ENCODE measurements at places on chromosomes 13 and 19.

GRCh38 chr13:31824705-31825517 is 85.6 kb downstream of the RXFP2 start:
- DNase-seq, result no peak

DNA sequence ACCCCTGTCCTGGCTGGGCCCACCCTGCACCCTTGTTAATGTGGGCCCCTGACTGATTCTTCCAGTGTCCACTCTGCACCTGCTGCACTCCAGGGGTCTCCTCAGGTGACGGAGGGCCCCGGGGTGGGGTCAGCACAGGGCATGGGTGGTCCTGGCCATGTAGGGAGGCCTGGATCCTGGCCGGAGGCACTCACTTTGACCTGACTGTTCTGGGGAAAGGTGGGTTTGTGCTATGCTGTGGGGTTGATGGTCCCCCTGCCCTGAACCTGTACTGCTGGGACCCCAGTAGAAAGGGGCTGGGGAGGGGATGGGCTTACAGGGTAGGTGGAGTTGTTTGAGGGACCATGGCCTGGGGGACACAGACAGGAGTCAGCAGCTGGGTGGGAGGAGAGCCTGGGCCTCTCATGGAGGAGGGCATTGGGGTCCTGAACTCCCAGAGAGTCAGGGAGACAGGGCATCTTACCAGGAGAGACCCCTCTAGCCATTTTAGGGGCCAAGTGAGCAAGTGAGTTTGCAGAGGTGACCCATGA is 25.8 kb upstream of the CEACAM1 start:
- DNase-seq, result no peak

GRCh38 chr13:89755729-89756492 is 1591.6 kb upstream of the MIR17HG start:
- no peak for DNase-seq

GRCh38 chr13:81498969-81499368 is 1158.0 kb upstream of the SPRY2 start:
- no peak for DNase-seq

- no peak for DNase-seq
Measured at GRCh38 chr13:35354285-35354684, 122.2 kb downstream of the MAB21L1 start.

DNA sequence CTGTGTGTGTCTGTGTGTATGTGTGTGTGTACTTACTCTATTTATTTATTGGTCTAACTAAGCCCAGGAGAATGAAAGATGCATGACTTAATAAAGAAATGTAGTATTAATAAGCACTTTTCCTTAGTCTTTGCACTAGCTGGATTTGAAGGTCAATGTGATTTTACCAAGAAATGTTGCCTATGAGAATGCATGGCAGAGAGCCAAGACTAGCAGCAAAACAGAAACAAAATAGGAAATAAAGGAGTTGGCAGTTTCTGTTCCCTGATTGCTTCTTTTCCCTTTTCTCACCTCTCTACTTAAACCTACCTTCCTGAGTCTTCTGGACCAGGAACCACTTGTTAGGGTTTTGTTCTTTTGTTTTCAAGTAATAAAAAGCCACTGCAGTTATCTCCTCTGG is 286.1 kb downstream of the KCTD12 start:
- DNase-seq, result no peak

DNA sequence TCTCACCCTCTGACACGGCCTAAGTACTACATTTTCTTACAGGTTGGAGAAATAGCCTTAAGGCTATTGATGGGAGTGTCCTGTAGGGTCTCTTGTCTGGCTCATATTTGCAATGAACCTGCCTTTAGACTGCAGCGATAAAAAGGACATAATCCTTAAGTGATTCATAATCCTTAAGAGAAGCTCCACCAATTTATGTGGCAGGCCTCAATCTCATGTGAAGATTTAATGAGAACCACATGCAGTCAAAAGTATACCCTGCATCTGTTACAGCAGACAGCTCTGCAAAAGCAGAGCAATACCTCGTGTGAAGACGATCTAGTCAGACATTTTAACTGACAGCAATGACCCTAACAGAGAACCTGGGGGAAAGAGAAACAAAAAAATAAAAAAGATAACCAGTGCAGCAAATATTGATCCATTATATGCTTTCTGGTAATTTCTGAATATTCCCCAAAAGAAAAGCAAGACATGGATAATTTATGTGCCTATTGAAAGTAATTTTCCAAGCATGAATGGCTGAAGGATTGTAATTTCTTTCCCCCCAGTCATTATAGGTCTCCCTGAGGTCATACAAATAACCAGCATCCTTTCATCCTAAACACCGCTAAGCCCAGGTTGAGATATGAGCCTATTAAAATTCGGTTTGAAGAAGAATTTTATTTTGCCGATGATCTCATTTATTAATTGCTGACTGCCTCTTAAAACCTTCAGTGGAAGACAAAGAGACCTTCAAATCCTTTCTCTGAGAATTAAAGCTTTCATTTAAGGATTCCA is 321.8 kb upstream of the NBEA start:
- DNase-seq, result no peak

- no peak for DNase-seq
Measured at GRCh38 chr19:5588441-5588840, 20.7 kb upstream of the TINCR start.

DNA sequence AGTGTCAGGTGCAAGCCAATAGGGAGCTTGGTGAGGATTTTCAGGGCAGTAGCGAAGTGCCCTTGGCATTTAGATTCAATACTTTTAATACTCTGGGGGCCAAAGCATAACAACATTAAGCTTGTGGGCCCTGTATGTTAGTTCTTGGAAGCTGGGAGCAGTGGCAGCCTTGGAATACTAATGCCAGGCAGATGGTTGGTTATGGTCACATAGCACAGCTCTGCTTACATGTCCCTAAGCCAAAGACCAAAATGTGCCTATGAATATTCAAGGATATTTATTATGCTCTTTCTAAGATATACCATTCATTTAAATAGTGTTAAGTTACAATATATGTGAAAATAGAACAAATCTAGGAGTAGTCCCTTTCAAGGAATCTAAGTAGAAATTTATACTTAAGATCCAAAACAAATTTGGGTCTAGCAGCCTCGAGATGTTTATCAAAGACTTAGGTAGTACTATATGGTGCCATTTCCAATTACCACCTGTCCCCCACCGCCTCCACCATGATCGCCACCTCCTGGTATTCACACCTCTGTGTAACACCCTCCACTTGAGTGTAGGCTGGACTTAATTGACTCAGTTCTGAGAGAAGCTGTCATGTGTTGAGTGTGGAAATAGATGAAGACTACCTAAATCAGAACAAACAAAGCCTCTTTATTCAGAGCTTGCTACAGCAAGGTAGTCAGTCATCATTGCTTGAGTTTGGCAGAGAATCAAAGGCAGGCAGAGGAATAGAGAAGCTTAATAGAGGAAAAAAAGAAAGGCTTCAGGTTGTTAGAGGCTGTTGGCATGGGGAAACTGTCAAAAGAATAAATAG is 261.0 kb downstream of the GPC5 start:
- DNase-seq, result no peak

GRCh38 chr13:30659980-30660379 is 42.3 kb downstream of the USPL1 start:
- DNase-seq, result no peak

DNA sequence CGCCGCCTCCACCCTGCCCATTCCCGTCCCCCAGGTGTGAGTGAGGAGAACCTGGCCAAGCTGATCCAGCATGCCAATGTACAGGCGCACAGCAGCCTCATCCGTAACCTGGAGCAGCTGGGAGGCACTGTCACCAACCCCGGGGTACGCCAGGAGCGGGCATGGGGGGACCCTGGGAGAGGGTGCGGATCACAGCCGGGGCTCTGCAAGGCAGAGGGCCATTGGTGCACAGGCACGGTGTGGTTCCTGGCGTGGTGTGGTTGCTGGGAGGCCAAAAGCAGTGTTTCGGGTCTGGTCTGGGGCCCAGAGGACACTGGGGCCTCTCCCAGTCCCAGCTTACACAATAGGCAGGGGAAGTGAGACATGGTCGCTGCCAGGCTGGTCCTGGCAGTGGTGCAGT is 8.3 kb downstream of the STXBP2 start:
- DNase-seq, result no peak

DNA sequence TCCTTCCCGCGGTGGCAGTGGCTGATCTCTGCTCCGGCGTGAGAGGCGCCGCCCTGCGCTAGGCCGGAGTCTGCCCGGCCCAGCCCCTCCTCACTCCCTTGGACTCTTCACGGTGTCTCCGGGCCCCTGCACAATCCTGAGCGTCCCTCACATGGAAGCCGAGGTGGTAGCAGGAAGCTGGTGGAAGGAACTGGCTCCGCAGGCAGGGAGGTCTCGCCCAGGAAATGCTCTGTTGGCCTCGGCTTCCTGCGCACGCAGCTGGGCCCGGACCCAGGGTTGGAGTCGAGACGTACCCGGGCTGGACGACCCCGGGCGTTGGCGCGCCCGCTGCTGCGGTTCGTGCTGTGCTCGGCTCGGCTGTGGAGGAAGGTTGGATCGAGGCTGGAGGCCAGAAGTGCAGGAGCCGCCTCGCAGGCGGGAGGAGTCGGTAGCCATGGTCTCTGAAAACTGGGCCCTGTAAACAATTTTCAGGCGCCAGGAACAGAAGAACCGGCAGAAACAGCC is 46.3 kb downstream of the ZNF724 start:
- no peak for DNase-seq

- no peak for DNase-seq
Measured at GRCh38 chr13:76644906-76645305, 241.3 kb downstream of the KCTD12 start.

DNA sequence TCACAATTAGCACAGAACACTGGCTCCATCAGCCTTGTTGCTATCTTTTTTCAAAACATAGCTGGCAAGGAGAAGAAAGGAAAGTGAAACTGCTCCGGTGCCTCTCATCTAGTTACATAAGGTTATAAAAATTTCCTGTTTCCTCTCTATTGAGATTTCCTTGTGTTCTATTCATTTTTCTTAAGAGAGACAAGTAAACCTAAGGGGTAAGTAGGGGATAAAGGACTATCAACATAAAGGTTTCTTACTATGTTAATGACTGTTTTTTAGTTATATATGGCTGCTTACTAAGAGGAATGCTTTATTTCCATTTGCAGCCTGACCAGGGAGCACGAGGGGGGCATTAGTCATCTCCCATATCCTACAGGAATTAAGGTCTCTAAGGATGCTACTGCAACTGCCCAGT is 73.2 kb upstream of the MLNR start:
- DNase-seq, result no peak

- DNase-seq, result no peak
Measured at GRCh38 chr13:64680739-64681138, 2549.4 kb downstream of the PCDH9 start.

DNA sequence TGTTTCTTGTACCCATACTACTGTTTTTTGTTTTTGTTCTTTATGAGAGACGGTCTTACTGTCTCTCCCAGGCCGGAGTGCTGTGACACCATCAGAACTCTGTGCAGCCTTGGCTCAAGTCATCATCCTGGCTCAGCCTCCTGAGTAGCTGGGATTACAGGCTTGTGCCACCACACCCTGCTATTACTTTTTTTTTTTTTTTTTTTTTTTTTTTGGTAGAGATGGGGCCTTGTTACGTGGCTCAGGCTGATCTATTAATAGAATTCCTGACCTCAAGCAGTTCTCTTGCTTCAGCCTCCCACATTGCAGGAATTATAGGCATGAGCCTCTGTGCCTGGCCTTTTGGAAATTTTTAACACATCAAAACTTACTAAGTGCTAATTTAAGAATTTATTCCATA is 2.9 kb upstream of the ZNF304 start:
- no peak for DNase-seq

- DNase-seq, result no peak
Measured at GRCh38 chr13:52459668-52460067, 4.4 kb downstream of the CKAP2 start.

DNA sequence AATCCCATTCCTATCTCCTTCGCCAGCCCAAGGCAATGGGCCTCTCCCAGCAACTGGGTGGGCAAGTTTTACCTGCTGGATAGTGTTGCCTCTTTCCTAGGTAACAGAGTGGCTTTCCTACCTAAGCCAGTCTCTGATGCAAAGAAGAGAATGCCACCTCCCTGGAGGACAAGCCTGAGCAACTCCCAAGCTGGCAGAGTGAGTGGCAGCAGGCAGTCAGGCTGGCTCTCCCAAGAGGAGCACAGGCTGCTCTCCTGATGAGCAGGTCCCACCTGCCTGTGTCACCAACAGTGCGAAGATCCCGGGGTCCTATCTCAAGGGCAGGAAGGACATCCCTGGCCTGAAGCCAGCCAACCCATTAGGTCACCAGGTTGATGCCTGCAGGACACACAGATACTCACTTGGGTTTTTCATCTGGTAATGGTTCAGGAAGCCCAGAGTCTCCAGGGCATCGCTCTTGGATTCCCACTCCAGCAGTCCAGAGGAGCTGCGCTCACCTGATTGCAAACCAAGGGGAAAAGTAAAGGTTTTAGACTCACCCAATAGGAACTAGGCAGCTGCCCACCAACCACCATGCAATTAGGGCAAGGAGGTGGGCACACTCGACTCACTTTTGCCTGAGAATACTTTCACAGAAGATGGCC is 5.5 kb upstream of the ECH1 start:
- DNase-seq, result no peak

DNA sequence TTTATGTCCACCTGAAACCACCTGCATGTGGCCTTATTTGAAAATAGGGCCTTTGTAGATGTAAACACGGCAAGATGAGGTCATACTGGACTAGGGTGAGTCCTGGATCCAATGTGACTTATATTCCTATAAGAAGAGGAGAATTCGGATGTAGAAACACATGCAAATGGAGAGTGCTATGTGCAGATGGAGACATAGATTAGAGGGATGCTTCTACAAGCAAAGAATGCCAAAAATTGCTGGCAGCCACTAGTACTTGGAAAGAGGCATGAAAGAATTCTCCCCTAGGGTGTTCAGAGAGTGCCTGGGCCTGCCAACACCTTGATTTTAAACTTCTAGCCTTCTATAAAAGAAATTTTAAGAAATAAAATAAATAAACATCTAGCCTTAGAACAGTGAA is 226.1 kb downstream of the RFC3 start:
- DNase-seq, result no peak

- no peak for DNase-seq
Measured at GRCh38 chr13:39446865-39447264, 156.1 kb downstream of the LHFPL6 start.

DNA sequence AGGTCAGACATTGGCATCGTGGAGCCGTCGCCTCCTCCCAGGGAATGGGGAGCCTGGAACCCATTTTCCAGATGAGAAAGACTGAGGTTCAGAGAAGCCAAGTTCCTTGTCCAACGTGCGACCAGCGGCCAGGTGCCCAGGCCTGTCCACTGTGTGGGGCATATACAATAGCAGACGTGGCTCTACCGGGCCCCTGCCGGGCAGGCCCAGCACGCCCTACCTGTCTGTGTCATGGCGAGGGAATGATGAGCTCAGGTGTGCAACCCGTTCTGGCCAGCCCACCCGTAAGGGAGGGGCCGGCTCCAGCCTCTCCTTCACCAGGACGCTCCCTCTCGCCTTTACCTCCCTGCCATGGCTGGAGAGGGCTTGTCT is 837 bp downstream of the GNA15 start:
- DNase-seq, result no peak

DNA sequence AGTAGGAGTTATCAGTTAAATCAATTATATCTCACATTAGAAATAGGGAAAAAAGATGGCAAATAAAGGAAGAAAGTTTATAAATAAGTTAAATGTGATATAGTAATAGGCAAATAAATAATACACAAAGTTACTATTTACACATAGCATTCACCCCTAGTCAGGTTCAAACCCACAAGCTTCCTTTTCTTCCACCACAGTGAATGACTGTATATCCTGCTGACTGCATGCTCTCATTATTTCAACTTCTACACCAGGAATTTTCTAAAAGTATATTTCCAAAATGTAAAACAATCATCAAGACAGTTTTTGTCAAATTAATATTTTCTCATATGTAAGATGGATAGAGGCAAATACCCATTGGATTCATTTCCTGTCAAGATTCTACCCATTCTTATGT is 548.6 kb upstream of the SLITRK5 start:
- DNase-seq, result no peak

- no peak for DNase-seq
Measured at GRCh38 chr13:27635266-27635665, 13.6 kb downstream of the POLR1D start.
